GM23338 (cell line): ENCODE measurements at places on chromosomes 12 and 14. TPM values are rescaled to one million over a fixed set of nuclear protein-coding genes. Genes with fewer than 3 reads are reported as not detected.

- DNase-seq = no peak
These were observed 365 bp upstream of the TPI1 start for GRCh38 chr12:6866920-6867412.

GRCh38 chr12:127600211-127600610 is 666.8 kb upstream of the TMEM132C start:
- DNase-seq = no peak

DNA sequence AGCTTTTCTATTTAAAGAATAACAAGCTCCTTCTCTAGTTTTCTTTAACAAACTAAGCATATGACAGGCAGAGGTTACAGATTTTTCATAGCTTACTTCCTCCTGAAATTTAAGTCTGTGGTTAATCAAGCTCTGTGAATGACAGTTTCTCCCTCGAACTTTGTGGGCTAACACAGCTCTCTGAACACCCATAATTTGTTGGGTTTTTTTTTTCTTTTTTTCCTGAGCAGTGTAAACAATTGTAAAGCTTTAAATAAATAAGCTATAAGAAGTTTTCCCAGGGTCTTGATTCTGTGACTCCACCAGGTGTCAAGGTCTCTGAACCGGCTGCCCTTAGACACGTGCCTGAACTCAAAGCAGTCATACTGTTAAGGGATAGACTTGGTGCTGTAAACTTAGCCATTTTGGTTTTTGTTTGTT is 128.1 kb upstream of the AMIGO2 start:
- DNase-seq = no peak

GRCh38 chr12:5875851-5876250 is 69.2 kb downstream of the ANO2 start:
- DNase-seq = no peak

- peak; percentile 87 for DNase-seq
These were observed 76.8 kb downstream of the HSD17B6 start for GRCh38 chr12:56839915-56840325.

- DNase-seq = peak; percentile 37
These were observed 30.5 kb downstream of the SH2B3 start for GRCh38 chr12:111436266-111436665.

GRCh38 chr12:60872850-60873713 is 1277.3 kb downstream of the SLC16A7 start:
- no peak for DNase-seq

DNA sequence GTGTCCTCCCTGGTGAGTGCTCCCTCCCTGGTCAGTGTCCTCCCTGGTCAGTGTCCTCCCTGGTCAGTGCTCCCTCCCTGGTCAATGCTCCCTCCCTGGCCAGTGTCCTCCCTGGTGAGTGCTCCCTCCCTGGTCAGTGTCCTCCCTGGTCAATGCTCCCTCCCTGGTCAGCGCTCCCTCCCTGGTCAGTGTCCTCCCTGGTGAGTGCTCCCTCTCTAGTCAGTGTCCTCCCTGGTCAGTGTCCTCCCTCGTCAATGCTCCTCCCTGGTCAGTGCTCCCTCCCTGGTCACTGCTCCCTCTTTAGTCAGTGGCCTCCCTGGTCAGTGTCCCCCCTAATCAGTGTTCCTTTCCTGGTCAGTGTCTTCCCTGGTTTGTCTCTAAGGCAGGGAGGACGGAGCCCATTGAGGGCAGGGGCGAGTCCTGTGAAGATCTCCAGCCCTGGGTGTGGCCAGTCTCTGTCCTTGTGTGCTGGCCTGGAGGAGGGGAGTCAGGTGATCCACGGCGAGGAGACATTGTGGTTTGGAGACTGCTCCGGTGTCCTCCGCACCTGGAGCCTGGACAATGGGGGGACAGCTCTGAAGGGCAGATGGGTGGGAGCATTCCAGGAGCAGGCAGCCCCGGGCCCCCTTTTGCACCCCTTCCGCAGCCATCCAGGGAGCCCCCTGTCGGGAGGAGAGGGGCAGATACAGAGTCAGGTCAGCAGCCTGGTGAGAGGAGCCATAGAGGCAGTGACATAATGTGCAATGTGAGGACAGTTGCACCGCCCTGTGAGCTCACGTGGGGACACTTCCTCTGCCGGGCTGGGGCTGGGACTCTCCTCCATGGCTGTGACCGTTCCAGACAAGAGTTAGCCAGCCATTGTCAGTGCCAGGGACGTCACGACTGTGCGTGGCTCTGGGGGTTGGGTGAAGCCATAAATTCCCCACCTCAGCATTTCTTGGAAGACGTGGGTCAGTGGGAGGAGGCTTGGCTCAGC is 93.4 kb downstream of the ADGRD1 start:
- DNase-seq = no peak

DNA sequence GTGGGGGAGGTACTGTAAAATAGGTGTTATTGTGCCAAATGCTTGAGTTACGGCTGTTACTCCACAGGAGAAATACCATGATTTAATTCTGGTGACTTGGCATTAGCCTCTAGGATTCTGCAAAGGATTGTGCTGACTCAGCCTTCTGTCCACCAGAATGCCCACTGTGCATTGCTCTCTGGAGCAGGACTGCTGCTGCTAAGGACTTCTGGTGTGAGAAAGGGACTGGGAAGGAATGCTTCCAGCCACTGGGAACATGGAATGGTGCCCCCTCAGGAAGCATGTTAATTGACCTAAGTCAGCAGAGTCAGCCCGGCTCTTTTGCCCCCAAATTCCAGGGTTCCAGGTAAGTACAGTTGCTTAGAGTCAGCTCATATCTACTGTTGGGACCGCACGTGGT is 32.9 kb downstream of the ZFHX2 start:
- peak; percentile 66 for DNase-seq

- no peak for DNase-seq
These were observed 278.5 kb downstream of the NOVA1 start for GRCh38 chr14:26319139-26319864.

GRCh38 chr12:80617733-80618132 is 89.7 kb upstream of the MYF6 start:
- peak; percentile 54 for DNase-seq

DNA sequence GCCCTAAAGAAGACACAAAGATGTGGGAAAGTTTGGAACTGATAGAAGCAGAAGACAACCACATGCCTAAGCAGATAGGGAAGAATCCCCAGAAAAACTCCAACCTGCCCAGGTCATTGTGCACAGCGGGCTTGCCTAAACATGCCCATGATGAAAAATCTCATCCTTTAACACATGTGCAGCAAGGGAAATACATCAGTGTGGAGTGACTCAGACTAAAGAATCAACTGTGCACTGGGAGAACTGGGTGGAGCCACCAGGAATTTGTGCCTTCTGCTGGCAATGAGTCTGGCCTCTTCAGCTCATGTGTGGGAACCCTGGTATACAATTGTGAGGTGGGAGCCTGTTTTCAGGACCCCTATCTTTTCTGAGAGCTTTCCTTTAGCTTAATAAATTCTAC is 398.5 kb downstream of the FSCB start:
- DNase-seq = no peak

GRCh38 chr12:2409656-2410265 is 357.0 kb downstream of the CACNA1C start:
- no peak for DNase-seq

DNA sequence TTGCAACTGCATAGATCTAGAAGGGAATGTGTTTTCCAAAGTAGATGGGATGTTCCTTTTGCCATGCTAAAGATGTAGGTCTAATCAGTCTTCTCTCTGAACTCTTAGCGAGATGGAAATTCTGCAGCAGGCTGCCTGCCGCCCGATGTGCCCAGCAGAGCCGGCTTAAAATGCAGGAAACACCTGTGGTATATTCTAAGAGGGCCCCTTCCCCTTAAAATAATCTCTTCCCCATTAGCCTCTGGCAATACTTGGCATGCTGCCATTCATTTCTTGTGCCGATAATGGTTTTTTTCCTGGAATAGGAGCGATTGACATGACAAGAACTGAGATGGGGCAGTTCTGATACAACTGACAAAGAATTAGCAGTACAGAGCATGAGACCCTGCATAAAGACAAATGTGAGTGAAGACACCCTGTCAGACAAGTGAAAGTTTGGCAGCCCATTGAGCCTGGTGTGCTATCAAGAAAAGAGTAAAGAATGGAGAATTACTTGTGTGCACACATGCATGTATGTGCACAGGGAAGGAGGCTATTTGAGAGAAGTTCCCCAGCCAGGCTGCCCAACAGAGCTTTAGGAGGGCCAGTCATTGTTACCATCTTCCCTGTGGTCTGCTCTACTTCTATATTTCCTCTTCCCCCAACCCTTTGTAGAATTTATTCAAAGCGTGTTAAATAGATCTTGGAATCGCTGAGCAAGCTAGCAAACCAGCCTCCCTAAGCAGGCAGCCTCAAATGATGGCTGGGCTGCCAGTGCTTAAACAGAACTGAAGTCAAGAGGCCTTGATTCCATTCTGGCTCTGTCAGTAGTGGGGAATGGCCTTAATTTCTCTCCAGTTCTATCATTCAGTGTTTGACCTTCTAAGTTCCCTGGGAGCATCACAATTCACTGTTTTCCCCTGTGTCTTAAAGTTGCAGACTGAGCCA is 29.6 kb upstream of the NTF3 start:
- DNase-seq = no peak

- DNase-seq = peak; percentile 15
These were observed 33.0 kb downstream of the EMP1 start for GRCh38 chr12:13229504-13229903.

DNA sequence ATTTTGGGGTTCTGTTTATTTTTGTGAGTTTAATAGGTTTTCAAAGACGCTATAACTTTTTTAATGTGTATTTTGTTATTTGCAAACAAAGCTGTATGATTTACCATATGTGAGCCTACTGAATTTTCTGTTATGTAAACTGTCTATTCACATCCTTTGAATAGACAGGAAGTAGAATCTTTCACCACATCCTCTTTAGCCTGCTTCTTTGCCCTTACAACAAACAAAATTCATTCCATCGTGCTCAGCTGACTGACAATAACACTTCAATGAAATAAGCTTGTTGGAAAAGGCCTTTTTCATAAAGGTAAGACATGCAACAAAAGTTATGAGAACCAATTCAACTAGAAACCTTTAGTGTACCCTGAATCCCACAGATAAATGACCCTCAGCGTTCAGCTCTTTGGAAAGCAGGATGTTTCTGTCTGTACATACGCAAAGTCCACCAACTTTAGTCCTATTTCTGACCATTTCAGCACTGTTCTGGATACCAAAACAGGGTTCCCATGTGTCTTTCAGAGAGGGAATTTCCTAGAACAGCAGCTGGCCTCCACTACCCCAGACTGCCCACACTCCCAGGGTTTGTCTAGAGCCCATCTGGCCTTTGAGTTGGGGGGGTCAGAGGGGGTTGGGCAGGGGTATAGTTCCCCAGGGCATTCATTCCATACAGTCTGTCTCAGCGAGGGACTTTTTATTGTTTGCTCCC is 71.3 kb downstream of the DUSP6 start:
- no peak for DNase-seq

- peak; percentile 94 for DNase-seq
These were observed 31.2 kb downstream of the TC2N start for GRCh38 chr14:91835920-91836843.

DNA sequence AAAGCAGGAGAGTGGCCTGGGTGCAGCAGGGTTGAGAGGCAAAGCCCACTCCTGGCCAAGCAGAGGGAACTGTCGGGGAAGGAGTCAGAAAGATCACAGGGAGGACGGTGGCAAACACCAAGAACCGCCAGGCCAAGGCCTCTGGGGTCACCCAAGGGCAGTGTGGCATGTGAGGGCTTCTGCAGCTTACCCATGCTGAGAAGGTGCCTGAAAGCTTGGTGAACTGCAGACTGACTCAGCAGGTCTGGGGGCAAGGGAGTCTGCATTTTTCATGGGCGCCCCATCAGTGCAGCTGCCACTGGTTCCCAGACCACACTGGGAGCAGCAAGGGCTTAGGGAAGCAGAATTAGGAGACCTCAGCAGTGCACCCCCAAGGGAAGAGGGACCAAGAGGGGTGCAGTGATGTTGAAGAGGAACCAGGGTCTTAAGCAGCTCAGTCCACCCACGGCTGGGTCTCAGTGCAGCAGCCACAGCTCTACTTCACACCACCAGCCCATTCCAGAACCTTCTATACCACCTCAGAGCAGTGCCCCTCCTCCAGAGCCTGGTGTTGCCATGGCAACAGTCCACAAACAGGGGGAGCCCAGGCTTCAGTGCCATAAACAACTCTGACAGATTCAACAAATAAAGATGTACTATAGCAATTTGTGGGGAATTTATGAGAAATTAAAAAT is 59.4 kb downstream of the ITPK1 start:
- DNase-seq = peak; percentile 52

GRCh38 chr14:89638891-89639290 is 221.9 kb upstream of the FOXN3 start:
- no peak for DNase-seq

DNA sequence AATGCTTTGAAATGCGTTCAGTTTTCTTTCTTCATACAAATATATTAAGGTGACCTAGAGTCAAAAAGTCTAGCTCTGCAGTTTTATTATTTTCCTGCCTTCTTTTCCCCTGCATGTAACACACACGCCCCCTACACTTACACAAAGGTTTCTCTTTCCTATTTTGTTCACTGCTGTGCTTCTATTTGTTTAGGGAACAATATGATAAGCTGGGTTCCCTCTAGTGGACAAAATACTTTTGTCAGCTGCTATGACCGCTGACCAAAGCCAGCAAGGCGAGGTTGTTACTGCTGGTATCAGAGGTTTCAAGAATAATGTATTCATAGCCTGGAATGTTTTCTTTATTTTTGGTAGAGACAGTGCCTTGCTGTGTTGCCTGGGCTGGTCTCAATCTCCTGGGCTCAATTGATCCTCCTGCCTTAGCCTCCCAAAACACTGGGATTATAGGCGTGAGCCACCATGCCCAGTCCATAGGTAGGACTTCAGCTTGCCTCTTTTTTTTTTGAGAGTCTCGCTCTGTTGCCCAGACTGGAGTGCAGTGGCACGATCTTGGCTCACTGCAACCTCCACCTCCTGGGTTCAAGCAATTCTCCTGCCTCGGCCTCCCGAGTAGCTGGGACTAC is 33.4 kb downstream of the FNTB start:
- DNase-seq = peak; percentile 83

DNA sequence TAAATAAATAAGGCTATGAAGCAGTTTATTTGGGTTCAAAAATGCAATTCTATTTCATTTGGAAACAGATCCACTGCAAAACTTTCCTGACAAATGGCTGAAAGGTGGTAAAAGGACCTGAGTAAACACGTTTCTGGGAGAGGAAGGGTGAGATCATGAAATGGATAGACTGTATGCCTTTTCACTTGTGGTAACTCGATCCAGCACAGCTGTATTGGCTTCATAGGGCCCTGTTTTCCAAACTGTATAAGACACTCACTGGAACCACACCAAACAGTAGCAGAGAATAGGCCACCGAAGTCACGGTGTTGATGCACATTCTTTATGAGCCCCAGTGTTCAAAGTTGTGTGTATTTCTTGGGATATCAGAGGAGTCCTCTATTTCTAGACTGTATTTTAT is 325.2 kb upstream of the DIO2 start:
- no peak for DNase-seq

GRCh38 chr14:34064349-34064748 is 113.5 kb upstream of the EGLN3 start:
- no peak for DNase-seq

- peak; percentile 83 for DNase-seq
These were observed 78.0 kb downstream of the DBX2 start for GRCh38 chr12:44972746-44973421.

Gene SPRING1
- polyA plus RNA-seq = 6.6 and 8.2 TPM in 2 replicates

Gene ART4
- 0.07 and 0.08 TPM in 2 replicates for polyA plus RNA-seq

Gene RD3L
- polyA plus RNA-seq = not detected in 2 replicates

Gene HOXC12
- polyA plus RNA-seq = not detected in 2 replicates

Gene VASH1
- 0.78 and 1.4 TPM in 2 replicates for polyA plus RNA-seq

Gene FGF23
- 0.19 and 0.44 TPM in 2 replicates for polyA plus RNA-seq

Gene WNT1
- polyA plus RNA-seq = not detected in 2 replicates

Gene TSPAN19
- 0.44 and 0.45 TPM in 2 replicates for polyA plus RNA-seq

Gene DPPA3
- polyA plus RNA-seq = 5.0 and 5.4 TPM in 2 replicates

Gene PLBD1
- polyA plus RNA-seq = 10.2 and 11.1 TPM in 2 replicates

Gene DDX47
- 41.6 and 54.0 TPM in 2 replicates for polyA plus RNA-seq
